A549 treated with DMSO at 1 μM for 4 hours (cell line): ENCODE measurements at places on chromosomes 16 and 17. TPM values are rescaled to one million over a fixed set of nuclear protein-coding genes. Genes with fewer than 3 reads are reported as not detected.

LONP2 gene
- total RNA-seq, result 27.7 to 36.1 TPM (median 35.3 TPM) in 5 replicates

SEPTIN12 gene
- total RNA-seq, result not detected in 5 replicates

DHRS7C gene
- not detected in 5 replicates for total RNA-seq

HOXB6 gene
- total RNA-seq, result 4.7 to 7.8 TPM (median 7.0 TPM) in 5 replicates

ABCC12 gene
- 0.03 to 0.37 TPM (median 0.15 TPM) in 4 of 5 replicates, not detected in the other for total RNA-seq

KCNJ18 gene
- total RNA-seq, result 0.05 TPM in 2 of 5 replicates, not detected in the others
